Thoracic aorta (tissue), 2 donors: ENCODE measurements at places on chromosomes 4 and X. TPM values are rescaled to one million over a fixed set of nuclear protein-coding genes. Genes with fewer than 3 reads are reported as not detected.

TEX13D gene
- not detected for total RNA-seq

TEC gene
- total RNA-seq = 12.8 TPM

DNA sequence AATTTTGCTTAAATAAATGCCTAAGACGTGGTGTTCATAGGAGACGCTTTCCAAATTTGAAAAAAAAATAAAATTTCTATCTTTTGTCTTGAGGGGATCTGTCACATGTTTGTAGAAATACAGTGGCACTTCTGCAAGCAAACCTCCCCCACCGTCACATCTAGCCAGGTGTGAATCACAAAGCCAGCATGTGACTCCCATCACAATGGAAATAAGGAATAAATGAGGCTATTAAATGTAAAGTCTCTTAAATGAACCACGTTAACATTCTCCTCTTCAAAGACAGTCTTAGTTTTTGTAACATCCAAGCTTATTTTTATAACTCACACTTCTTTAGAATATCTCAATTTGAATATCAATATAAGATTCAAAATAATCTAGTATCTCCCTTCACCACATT lies 63.0 kb upstream of the CCSER1 start:
- DNase-seq = no peak

DNA sequence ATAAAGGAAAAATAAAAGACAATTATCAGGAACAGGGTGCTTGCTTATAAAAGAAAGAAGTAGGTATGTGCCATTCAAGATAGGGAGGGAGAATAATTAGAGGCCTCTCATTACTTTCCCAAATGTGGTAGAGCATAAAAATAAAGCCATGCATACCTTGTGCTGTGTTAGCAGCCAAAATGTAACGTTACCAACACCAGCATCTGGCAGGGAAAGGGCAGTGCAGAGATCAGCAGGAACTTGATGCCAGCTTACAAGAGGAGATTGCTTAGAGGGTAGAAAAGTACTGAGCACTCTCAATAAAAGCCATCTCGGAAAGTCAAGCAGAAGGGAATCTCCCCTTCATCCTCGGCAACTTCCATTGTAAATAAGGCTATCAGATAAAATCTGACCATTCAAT lies 195.6 kb downstream of the RASL11B start:
- no peak for DNase-seq

DNA sequence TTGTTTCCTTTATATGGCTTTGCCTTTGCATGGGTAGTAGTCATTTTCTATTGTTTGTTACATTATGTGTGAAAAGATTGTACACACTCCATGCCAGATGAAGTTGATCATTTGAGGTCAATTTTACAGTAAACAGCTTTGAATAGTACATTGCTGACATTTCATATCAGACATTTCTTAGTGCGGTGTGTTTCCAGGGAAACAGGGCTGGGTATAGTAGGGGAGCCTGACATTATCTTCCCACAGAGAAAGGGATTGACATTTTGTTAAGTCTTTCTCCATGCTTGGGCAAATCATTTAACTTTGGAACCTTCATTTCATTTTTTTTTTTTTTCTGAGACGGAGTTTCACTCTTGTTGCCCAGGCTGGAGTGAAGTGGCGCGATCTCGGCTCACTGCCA lies 5.0 kb downstream of the FUNDC2 start:
- no peak for DNase-seq

DNA sequence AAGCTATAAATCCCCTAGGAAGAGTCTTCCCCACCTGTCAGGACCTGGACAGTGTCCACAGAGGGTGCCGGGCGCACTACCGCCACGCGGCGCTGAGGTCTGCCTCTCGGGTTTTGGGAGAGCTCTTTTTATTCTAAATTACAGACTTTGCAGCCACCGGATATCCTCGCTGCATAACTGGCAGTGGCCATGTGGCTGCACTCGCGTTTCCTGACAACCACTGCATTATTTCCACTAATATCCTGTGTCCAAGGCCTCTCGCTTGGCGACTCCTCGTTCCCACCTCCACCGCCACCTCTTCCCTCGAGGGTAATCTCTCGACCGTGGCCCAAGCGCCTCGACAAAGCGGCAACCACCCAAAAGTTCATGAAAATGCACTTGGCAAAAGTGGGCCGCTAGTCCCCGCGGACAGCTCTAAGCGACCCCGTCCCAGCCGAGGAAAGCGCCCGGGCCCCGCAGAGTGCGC lies 512 bp upstream of the TMEM131L start:
- peak; percentile 24 for DNase-seq

TRIM60 gene
- not detected for total RNA-seq

DNA sequence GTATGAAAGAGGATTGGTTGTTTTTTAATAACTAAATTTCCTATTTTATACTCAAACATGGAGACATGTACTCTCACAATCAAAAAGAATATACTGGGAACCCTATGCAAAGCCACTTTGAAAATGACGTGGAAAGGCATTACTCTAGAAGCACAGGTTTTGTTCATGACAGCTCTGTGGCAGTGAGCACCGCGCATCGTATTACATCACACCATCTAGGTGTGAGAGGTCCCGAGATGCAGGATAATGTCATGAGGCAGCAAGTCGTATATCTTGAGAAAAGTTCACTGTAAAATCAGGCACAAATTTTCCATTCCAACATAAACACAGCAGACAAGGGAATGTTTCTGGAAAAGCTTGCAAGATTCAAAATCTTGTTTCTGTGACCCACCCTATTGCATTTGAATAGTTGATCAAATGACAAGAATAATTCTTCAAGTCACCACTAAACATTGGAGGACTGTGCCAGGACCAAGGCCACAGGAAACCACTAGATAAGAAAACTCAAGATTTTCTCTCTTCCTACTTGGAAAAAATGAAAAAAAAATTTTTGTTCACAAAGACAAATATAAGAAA lies 127.6 kb downstream of the LDB2 start:
- no peak for DNase-seq

DNA sequence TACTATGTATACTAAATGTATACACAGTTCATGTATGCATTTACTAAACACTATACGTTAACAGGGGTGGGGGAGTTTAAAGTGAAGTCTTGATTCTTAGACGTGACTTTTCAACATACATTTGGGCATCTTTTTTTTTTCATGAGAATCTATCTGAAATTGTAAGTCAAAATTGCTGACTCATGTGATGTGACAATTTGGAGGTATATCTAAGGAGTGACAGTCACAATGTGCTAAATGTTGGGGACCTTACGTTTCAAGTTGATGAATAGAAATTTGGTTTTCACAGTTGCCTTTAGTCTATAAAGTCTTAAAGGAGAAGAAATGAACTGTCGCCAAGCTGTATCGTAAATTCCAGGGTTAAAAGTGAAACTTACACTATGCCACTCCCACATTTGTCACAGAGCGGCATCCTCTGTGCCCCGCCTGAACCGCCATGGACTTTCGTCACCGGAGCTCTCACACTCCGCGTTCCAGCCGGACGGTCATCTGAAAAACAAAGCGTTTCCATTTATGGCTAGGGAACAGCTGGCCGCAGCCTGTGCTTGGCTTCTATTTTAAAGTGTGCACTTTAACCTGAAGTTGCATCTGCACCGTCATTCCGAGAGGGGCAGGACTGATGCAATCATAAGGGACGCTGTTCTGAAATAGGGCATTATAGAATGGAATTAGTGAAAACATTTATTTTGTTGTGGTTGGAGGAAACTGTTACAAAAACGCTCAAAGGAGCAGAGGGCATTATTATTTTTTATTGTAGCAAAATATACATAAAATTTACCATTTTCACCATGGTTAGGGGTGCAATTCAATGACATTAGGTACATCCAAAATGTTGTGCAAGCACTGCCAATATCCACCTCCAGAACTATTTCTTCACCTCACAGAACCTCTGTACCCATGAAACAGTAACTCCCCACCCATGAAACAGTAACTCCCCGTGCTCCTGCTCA lies 30.9 kb downstream of the PDLIM3 start:
- peak; percentile 28 for DNase-seq

- DNase-seq = no peak
Observed at GRCh38 chrX:1451661-1452515, 821 bp downstream of the ASMTL start.

GRCh38 chr4:7672601-7673000 lies 237.9 kb upstream of the PSAPL1 start:
- DNase-seq = no peak

DNA sequence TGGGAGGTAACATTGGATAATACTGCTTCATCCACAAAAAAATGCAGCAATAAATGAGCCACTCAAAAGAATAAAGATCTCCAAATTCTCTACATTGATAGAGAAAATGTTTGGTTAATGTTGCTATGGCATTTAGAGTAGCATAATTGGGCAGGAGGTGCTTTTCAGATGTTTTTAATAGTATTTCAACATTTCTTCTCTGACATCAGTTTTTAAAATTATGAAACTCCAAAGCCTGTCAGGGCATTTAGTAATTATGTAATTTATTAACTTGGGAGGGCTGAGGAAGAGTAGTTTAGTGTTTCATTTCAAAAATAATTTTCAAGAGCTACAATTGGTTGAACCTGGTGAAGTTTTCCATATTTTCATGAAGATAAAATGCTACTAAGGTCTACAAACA lies 211.3 kb upstream of the INTU start:
- DNase-seq = no peak

MEPE gene
- not detected for total RNA-seq

DNA sequence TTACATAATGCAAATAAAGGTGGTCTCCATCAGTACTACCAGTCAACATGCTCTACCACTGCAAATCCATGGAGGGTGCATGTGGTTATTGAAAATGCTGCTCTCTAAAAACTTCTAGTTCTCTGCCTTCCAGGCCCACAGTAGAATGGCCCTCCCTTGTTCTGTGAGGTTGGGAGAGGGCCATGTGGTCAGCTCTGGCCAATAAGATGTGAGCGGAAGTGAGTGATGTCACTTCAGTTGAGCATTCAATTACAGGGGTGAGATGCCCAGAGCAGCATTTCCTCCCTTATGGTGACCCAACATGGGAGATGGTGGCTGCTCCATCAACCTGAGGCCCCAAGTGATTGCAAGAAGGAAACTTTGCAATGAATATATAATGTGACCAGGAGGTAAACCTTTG lies 148.8 kb downstream of the CPEB2 start:
- DNase-seq = no peak

- DNase-seq = no peak
Observed at GRCh38 chr4:115562506-115562905, 449.1 kb upstream of the NDST4 start.

DNA sequence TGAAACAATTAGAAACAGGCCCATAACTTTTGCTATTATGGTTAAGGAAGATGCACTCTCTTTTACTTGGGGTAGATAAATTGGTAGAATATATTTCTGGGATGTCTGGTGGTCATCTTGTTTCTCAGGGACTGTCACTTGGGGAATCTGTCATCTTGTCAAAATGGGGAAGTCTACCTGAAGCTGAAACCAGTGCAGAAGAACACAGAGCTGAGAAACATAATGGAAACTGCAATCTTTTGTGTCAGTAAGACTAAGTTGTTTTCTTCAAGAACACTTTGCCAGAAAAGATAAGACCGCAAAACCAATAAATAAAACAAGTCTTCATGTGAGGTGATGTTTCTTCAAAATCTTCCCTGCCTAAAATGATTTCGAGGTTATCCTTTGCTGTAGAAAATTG lies 92.0 kb downstream of the NAA11 start:
- no peak for DNase-seq

FRG2 gene
- not detected for total RNA-seq

GRCh38 chr4:62517716-62518115 lies 1317.6 kb downstream of the ADGRL3 start:
- DNase-seq = no peak
